ENCODE measurements at places on chromosomes 2 and 18. TPM values are rescaled to one million over a fixed set of nuclear protein-coding genes. Genes with fewer than 3 reads are reported as not detected.

PDE1A gene
- not detected for total RNA-seq

EML6 gene
- total RNA-seq, result 0.04 TPM

CNRIP1 gene
- total RNA-seq, result 0.61 TPM

TM4SF20 gene
- not detected for total RNA-seq

NPHP1 gene
- total RNA-seq, result 3.7 TPM

MYL12B gene
- 753 TPM for total RNA-seq

IFIH1 gene
- 8.3 TPM for total RNA-seq

CCL20 gene
- total RNA-seq, result 10.0 TPM

TMEFF2 gene
- total RNA-seq, result 0.08 TPM

FBXO48 gene
- total RNA-seq, result 0.72 TPM

RAX gene
- not detected for total RNA-seq

BUB1 gene
- 46.6 TPM for total RNA-seq

MOCOS gene
- 7.9 TPM for total RNA-seq

POTEC gene
- total RNA-seq, result not detected

IL37 gene
- not detected for total RNA-seq

RELCH gene
- total RNA-seq, result 6.4 TPM

TMEM237 gene
- 37.4 TPM for total RNA-seq

RGPD3 gene
- total RNA-seq, result 0.08 TPM

GRHL1 gene
- 10.1 TPM for total RNA-seq

Measured in hair follicular keratinocyte (primary cell).